Bronchial epithelial cell (primary cell): ENCODE measurements at places on chromosomes 2 and 18.

- DNase-seq = no peak
Observed at GRCh38 chr18:2486426-2486825, 84.9 kb downstream of the METTL4 start.

- DNase-seq = no peak
Observed at GRCh38 chr2:101089419-101089818, 61.8 kb downstream of the TBC1D8 start.

GRCh38 chr2:235845245-235845644 is 322.9 kb downstream of the GBX2 start:
- DNase-seq = no peak

DNA sequence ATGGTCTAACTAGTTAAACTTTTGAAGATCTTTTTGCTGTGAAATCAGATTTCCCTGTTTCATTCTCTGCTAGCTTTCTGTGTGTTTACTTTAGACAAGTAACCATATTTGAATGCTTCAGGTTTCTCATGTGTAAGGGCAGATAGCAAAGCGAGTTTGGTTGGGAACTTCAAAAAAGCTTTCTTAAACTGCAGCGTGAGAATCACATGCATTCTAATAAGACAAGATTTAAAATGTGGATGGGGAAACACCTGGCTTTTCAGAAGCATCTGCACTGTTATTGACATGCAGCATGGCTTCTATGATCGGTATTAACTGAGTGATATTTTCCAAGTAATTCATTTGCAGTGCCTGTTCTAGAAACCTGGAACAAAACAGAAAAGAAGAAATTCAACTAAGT is 119.3 kb downstream of the ABCA12 start:
- no peak for DNase-seq

DNA sequence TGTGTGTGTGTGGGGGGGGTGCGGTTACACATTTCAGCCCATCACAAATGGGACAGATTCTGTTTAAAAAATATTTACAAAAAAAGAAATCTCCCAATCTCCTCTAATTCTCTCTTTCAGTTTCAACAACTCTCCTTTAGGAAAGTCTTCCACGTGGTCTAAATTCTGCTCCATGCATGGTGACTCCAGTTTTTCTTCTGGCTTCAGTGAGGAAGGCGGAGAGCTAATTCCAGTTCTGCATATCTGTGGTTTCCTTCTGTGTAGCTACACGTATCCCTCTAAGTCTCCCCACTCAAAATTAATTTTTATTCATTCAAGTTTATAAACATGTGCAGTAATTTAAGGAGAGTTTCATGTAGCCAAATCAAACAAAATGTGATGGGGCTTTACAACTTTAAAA is 111.6 kb downstream of the SLC4A3 start:
- DNase-seq = no peak

GRCh38 chr18:26563024-26563423 is 14.7 kb upstream of the KCTD1 start:
- DNase-seq = no peak

DNA sequence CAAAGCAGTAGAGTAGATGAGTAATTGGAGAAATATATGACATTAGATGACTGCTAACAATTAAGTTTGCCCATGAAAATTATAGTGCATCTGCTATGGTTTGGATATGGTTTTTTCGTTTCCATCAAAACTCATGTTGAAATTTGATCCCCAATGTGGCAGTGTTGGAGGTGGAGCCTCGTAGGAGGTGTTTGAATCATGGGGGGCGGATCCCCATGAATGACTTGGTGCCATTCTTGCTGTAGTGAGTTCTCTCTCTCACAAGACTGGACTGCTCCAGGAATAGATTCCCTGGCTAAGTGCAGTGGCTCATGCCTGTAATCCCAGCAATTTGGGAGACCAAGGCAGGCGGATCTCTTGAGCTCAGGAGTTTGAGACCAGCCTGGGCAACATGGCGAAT is 9.7 kb upstream of the CUL3 start:
- peak; percentile 45 for DNase-seq

DNA sequence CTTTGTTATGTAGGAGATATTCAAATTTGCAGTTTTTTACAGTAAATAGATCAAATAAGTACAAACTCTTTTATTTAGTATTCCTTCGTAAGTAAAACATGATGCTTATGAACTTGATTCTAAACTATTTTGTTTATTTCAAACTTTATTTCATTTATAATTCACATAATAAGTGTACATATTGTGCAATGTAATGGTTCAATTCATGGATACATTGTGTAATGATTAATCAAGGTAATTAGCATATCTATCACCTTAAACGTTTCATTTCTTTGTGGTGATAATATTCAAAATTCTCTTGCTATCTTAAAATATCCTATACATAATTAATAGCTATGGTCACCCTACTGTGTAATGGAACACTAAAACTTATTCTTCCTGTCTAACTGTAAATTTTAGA is 525.9 kb upstream of the ZNF804A start:
- DNase-seq = no peak

- DNase-seq = peak; percentile 43
Observed at GRCh38 chr2:105866216-105867185, 121.8 kb downstream of the NCK2 start.

GRCh38 chr18:48698707-48699106 is 159.9 kb downstream of the CTIF start:
- DNase-seq = no peak

GRCh38 chr2:67600946-67601345 is 203.8 kb downstream of the ETAA1 start:
- peak; percentile 64 for DNase-seq

DNA sequence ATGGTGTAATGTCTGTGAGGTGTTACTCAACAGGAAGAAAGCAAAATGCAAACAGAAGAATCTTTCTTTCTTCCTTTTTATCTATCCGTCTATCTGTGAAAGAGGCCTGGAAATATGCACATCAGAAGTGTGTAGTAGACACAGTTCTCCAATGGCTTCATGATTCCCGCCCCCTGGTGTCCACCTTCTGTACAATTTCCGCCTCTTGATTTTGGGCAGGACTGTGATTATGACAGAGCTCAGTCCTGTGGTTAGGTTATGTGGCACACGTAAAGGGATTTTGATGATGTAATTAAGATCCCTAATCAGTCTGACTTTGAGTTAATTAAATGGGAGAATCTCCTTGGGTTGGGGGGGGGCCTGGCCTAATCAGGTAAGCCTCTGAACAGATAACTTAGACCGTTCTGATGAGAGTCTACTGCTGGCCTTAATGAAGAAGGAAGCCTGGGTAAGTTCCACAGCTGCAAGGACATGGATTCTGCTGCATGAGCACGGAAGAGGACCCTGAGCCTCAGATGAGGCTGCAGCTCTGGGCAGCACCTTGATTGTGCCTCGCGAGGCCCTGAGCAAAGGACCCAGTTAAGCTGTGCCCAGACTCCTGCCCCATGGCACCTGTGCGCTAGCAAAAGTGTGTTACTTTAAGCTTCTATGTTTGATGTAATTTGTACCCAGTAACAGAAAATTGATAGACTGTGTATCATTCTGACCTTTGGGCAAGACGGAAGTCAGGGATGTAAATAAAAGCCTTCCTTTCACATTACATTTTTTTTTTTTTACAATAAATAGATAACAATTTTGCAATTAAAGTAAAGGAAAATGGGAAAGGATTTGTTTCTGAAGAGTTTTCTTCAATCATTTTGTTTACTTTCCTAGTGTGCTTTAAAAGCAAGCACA is 11.3 kb upstream of the KCNF1 start:
- DNase-seq = peak; percentile 47

DNA sequence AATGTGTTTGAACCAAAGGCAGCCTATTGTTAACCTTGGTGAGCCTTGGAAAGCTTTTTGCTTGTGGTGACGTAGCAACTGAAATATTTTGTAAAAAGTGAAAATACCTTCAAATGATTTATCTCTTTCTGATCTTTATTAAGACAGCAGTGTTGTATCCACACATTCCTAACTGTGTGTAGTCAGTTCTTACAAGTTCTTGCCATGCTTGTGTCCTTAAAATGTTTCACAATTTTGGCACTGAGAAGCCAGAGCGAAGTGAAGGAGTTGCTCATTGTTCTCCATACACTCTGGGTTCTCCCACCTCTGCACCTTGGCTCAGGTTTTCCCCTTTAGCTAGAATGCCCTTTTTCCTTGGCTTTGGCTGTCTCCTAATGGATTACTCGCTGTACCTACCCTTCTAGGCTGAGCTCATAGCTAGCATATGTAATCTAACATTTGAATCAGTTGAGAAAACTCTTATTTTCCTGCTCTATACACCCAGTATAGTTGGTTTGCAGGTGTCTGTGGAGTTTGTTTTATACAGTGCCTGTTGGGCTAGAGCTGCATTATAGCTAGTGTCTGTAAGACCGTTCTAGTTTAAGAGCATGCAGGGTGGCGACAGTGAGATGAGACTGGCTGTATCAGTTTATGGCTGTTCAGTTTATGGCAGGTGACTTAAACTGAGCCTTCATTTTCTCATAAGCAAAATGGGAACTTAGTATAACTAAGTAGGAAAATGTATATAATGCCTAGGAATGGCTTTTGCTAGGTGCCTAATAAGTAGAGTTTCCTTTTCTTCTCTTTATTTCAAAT is 45.5 kb downstream of the FMNL2 start:
- DNase-seq = no peak

- DNase-seq = no peak
Observed at GRCh38 chr2:194465641-194466040, 1191.4 kb upstream of the SLC39A10 start.

GRCh38 chr2:109079590-109079989 is 49.4 kb upstream of the SH3RF3 start:
- DNase-seq = no peak

GRCh38 chr2:164714471-164714870 is 93.2 kb upstream of the GRB14 start:
- DNase-seq = no peak

DNA sequence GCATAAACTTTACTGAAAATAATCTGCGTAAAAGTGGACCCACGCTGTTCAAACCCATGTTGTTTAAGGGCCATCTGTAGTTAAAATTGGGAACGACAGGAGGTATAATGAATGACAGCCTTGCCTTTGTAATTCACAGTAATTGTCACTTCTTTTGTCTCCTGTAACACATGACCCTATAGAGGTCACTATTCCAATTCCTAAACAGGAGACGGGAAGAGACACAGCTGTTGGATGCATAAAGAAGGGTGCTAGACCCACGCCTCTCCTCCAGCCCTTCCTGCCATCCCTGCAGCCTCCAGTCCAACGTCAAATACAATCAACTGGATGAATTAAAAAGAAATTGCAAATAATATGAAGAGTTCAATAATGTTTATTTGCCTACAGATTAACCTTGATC is 63.1 kb upstream of the NFATC1 start:
- no peak for DNase-seq

DNA sequence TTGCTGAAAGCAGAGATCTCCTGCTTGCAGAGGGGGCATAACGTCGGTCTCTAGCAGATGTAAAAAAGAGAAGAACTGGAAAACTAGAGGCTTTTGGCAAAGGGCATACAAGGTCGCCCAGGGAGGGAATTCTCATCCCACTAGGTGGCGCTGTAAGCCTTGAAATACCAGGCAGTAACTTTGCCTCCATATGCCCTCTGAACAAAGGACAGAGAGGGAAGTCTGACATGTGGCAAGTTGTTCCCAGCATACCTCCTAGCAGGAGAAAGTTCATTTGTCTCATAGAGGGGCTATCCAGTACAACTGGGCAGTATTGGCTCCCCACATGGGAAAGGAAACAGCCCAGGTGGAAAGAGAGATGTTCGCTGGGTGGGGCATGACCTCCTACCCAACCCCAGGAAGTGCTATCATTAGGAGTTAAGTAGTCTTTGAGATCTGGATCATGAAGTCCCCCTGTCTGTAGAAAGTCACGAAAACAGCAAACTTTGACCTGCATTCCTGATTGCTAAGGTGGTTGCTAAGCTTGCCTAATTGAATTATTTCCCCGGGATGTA is 39.9 kb downstream of the STK17B start:
- DNase-seq = peak; percentile 50

DNA sequence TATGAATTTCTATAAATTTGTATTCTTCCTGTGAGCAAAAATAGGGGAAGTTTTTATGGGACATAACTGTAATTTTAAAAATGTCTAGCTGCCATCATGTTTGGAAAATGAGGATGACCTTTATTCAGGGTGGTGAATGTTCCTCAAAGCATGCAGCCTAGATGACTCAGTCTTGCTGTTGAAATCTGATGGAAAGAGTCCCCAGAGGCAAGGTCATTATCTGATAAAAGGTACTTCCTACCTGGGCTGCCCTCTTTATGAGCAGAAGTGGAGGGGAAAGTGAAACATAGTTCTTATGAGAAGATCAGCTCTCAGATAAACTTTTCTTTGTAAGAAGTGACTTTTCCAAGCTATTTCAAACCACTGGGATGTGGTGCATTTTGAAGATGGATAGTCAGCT is 1144.7 kb upstream of the PIK3C3 start:
- peak; percentile 80 for DNase-seq

DNA sequence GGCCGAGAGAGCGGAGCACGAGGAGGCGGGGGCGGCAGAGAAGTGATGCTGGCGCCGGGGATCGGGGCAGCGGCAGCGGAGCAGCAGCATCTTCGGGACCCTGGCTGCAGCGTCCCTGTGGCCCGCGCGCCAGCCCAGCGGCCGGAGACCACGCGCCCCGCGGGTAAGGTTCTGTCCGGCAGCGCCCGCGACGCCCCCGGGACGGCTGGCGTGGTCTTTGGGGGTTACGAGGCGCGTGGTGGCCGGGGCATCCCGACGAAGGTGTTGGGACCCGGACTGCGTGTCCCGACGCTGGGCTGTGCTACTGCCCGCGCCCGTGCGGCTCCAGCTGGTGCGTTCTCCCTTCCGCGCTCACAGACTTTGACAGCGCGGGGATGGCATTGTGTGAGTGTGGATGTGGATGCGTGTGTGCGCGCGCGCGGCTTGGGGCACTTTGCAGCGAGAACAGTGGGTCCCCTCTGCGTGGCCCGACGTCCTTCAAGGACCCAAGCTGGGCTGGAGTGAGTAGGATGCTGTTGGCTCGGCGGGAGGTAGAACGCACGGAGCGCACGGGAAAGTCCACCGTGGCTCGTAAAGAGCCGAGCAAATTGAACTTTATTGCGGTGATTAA is 405.0 kb downstream of the XIRP2 start:
- DNase-seq = no peak

DNA sequence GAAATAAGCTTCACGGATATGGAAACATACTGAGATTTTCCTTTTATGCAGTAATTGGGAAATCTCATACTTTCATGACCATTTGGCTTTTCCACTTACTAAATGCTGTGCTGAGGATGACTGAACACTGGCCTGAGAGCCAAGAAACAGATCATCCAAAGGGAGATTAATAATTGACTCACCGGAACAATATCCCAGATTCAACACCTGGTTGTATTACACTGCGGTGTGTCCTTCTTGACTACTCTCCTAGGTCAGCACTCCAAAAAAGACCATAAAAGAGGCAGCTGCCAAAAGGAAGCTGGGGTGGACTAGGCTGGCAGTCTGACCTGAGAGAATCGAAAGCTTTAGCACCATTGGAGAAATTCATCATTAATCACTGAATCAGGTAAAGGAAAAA is 469.1 kb downstream of the CBLN2 start:
- DNase-seq = no peak

DNA sequence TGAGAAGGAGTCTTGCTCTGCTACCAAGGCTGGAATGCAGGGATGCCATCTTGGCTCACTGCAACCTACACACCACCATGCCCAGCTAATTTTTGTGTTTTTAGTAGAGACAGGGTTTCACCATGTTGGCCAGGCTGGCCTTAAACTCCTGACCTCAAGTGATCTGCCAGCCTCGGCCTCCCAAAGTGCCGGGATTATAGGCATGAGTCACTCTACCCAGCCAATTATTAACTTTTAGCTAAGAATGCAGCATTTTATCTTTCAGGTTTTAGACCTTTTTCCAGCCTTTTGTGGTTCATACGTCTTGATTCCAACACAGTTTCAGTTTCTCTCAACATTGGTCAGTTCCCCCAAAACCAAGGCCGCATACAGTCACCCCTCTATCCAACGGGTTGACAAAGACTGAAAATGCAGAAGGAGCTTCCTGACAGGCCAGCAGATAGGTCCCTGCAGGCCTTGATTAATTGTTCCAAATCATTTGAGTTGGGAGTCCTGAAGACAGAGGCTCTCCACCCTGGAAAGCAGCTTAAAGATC is 262.2 kb upstream of the KLHL29 start:
- no peak for DNase-seq
